Activated naive CD4-positive, alpha-beta T cell treated with anti-CD3 and anti-CD28 coated beads, Interleukin-2, amount 50 U/mL, for 72 hours (primary cell): ENCODE measurements at places on chromosomes 16 and 17. TPM values are rescaled to one million over a fixed set of nuclear protein-coding genes. Genes with fewer than 3 reads are reported as not detected.

Gene TPSAB1
- total RNA-seq, result 0.77 TPM

Gene RTN4RL1
- total RNA-seq, result 0.06 TPM

Gene PIK3R6
- total RNA-seq, result 4.3 TPM

Gene KRT36
- not detected for total RNA-seq

Gene NPIPA2
- total RNA-seq, result 2.4 TPM

Gene ABCC6
- total RNA-seq, result not detected

Gene PLD6
- 9.2 TPM for total RNA-seq

Gene CA10
- not detected for total RNA-seq

Gene HIGD1B
- total RNA-seq, result not detected

Gene SLC52A1
- total RNA-seq, result 0.20 TPM

Gene HP
- not detected for total RNA-seq

- DNase-seq, result no peak
These were observed 19.7 kb upstream of the SNTB2 start for GRCh38 chr16:69166946-69167930.

DNA sequence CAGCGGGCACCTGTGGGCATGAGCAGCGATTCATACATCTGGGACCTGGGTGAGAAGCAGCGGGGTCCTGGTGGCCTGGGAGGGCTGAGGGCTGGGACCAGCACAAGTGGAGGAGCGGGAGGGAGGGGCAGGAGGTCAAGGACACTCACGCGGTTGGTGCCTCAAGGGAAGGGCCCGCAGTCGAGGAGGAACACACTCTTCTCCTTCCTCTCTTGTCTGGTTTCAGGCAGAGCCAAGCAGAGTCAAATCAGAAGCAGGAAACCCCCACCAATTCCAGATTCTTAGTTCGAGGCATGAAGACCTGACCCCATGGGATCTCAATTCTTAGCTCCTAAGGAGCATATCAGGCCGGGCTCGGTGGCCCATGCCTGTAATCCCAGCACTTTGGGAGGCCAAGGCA is 15.7 kb downstream of the DNAI2 start:
- no peak for DNase-seq

GRCh38 chr16:12339686-12340085 is 363.2 kb downstream of the SNX29 start:
- DNase-seq, result no peak

GRCh38 chr16:87930456-87930855 is 5.9 kb downstream of the CA5A start:
- DNase-seq, result no peak

DNA sequence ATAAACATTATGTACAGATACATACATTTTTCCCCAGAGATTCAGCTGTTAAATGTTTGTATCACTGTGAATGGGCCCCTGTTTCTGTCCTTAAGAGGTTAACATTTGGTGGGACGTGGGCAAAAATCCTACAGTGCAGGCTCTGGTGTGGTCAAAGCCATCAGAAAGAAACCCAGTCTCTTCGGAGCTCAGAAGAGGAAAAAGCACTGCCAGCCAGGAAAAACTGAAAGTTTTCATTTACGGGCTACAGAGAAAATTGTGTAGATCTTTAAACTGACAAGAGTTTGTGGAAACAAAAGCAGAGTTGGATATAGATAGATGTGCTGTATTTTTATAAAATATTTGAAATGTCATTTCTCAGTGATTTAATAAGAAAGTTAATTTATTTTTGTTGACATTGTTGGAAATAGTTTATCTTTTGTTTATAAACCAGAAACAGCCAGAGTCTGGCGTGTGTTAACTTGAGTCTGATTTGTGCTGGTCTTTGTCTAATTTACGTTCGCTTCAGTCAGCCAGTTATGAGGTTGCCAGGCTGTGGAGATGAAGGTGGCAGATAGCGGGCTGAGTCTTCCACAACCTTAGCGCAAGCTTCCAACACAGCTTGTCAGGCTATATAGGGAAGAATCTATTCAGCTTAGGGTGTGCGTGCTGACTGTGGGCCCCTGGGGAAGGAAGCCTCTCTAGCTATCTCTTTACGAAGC is 9.5 kb upstream of the TEKT3 start:
- no peak for DNase-seq

DNA sequence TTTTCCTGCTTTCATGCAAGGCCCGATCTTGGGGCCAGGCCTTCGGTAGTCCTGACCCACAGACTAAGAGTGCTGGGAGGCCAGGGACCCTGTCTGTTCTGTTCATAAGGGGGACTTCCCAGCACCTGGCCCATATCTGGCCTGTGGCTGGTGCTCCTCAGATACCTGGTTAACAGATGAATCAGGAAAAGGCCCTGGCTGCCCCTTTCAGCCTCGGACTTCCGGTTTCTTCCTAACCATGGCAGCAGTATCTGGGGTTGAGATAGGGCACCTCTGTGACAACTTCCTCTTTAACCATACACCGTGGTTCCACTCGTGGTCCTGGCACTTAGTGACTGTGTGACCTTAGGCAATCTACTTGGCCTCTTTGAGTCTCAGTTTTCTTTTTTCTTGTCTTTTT is 18.4 kb downstream of the PLCG2 start:
- no peak for DNase-seq

DNA sequence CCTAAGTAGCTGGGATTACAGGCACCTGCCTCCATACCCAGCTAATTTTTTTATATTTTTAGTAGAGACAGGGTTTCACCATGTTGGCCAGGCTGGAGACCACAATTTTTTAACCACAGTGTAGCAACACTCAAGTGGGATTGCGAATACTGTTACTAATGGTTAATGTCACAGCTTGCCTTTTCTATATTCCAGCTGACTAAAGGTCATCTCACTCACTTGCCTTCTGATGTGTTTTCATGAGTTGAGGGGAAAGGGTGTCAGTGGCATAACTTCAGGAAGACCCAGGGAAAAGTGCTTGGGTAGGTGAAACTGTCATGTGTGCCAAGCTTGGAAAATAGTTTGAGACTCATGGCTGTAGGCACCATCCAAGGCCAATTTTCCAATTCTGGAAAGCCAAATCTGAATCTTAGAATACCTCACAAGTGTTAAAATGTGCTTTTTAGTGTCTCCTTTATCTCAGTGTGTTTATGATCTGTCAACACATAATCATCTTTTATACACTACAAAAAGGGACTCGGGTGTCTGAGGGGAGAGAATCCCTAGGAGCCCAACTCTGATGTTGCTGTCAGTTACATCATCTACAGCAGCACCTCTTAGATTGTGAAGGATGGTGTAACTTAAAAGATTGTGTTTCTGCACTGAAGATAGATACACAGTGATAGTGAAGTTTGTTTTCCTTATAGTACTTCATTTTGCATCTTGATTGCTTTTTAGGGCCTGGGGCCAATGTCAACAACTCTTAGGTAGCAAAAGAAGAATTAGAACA is 27.1 kb downstream of the OGFOD1 start:
- DNase-seq, result no peak

GRCh38 chr17:8631554-8631877 is 991 bp upstream of the MYH10 start:
- DNase-seq, result no peak

GRCh38 chr16:9060225-9060624 is 31.2 kb upstream of the HAPSTR1 start:
- DNase-seq, result no peak

DNA sequence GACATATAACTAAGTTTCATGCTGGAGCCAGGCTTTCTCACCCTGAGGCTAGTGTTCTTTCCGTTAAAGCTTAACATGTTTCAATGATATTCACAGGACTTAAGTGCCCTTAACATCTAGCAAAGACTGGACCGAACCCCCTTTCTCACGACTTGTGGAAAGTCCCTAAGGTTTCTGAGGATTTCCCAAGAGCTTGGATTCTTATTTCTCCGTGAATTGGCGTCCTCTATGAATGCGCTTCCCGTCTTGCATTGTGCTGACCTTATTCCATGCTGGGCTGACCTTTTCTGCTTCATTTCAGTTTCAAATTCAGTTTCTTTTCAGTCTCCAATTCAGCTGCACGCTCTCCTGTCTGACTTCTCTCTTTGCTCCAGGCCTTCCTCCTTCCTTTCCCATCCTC is 206.4 kb downstream of the HS3ST3A1 start:
- no peak for DNase-seq

DNA sequence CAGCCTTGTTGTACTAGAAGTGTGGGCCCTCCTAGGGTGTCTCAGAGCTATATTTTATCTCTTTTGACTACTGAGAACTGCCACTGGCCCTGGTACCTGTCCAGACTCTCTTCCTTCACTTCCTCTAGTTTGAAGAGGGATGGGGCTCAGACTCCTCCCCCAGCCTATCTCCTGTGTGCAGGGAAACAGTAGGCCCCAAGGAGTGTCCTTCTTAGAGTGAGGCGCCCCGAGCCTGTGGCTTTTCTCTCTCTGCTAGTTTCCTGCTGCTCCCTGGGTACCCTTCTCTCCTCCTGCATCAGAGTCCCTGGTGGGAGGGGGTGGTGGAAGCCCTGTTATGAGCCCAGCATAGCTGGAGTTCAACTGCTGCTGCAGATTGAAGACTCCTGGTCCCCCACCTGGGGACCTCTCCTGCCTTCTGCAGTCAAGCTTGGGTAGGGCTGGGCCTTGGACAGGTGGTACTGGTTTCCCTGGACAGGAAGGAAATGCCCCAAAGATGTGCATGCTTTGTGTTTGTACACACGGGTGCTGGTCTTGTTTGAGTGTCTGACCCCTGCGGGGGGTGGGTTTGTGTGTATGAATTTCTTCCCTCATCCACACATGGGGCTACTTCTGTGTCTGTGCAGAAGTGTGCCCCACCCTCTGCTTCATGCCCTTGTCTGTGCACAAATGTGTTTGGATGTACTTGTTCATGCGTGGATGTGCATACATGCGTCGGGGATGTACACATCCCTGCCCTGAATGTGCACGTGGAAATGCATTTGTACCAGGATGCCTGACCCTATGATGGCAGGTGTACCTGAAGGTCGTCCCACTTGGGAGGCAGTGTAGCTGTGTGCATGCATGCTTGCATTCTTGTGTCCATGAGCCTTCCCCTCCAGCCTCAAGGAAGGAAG is 6.9 kb downstream of the RARA start:
- DNase-seq, result no peak

DNA sequence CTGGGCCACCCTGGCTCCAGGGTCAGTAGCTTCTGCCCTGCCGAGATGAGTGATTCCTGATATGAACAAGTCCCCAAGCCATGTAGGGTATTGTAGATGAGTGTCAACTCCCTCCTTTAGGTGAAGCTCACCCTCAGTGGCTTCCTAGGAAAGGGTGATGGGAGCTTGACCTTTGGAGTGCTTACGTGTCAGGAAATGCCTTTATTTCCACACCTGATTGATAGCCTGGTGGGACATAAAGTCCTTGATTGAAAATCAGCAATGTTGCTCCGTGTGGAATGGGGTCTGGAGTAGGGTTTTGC is 58.4 kb downstream of the USP43 start:
- DNase-seq, result no peak

DNA sequence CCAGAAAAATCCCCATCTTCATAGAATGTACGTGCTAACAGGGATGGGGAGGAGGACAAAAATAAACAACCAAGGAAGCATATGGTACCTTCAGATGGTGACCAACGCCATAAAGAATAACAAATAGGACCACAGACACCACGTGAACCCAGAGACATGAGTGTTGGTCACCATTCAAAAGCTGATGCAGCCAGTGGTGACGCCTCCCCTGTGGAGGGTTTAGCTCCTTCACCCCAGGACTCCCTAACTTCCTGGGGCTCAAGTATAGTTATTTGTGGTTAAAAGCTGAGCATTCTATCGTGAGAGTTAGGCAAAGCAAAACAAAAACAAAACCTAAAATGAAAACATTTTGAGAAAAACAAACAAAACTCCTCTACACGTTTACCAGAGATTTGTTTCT is 184.7 kb downstream of the SOX9 start:
- no peak for DNase-seq

DNA sequence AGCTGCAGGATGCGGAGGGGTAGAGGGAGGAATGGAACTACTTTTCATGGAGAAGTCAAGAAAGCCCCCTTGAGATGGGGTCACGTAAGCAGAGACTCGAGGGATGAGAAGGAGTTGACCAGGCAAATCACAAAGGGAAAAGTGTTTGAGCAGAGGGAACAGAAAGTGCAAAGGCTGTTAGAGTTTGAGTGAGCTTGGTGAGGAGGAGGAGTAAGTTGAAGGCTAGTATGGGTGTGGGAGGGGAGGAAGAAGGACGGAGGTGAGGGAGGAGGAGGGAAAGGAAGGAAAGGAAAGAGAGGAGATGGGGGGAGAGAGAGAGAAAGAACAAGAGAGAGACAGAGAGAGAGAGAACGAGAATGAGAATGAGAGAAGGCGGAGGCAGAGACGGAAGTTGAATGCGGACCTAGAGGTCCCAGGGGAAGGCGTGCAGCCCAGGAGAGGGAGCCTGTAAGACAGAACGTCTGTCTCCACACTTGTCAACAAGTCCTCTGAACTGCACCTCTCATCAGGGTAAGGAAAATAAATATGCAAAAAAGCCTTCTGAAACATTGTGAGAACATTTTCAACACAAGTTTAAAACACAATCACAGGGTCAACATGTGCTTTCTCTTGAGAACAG is 279.8 kb upstream of the EEF2KMT start:
- no peak for DNase-seq

GRCh38 chr17:69461951-69462369 is 47.5 kb downstream of the MAP2K6 start:
- no peak for DNase-seq

GRCh38 chr17:47742319-47743181 is 9.5 kb downstream of the TBX21 start:
- DNase-seq, result no peak

DNA sequence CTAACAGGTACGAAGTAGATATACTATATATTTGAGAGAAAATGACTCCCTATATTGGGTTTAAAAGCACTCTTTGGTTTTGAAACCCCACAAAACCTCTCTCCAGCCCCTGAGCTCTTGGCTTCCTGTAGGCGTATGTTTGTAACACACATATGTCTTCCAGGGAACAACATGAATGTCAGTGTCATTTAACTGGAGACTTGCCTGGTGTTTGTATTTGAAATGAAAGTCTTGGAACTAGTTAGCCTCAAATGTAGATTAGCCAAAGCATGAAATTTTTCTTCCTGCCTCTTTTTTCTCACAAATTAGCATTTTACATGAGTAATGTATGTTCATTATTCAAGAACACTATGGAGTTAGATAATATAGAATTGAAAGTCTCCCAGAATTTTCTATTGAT is 411.8 kb upstream of the ASIC2 start:
- DNase-seq, result no peak

GRCh38 chr17:17781591-17782496 is 54.9 kb downstream of the SREBF1 start:
- DNase-seq, result peak; percentile 29

GRCh38 chr16:15032547-15033308 is 23.1 kb downstream of the NTAN1 start:
- no peak for DNase-seq

- no peak for DNase-seq
These were observed 24.8 kb downstream of the LMF1 start for GRCh38 chr16:946048-946395.

GRCh38 chr16:27676839-27677238 is 126.9 kb downstream of the KATNIP start:
- no peak for DNase-seq

DNA sequence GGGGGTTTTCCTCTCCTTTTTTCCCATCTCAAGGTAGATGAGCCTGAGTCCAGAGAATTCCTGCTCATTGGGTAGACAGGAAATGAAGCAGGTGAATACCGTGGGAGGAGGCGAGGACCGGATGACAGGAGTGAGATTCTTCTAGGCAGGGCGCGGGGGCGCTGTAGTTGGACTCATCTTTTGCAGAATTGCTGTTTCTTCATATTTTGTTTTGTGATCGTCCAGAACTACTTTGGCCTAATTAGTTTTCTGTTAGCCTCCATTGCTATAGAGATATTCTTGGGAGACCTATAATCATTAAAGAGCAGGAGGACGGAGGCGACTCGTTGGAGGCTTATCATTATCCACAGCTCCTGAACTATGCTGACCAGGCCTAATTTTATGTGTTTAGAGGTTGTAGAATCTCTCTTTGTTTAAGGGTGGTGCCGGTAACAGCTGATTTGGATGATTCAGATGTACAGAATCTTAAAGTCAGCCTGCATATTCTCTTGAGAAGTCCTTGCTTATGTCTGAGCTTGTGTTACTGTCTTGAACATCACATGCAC is 650 bp downstream of the ATP6V0A1 start:
- DNase-seq, result peak; percentile 23
